ENCODE measurements at places on chromosomes 1 and 21. TPM values are rescaled to one million over a fixed set of nuclear protein-coding genes. Genes with fewer than 3 reads are reported as not detected.

The B3GALT6 gene
- 19.0 TPM for polyA plus RNA-seq

The LAD1 gene
- 28.4 TPM for polyA plus RNA-seq

The TMEM269 gene
- polyA plus RNA-seq, result 1.3 TPM

The WNT9A gene
- polyA plus RNA-seq, result 1.3 TPM

The MTR gene
- polyA plus RNA-seq, result 47.2 TPM

The UAP1 gene
- polyA plus RNA-seq, result 40.2 TPM

The ARMH1 gene
- 7.3 TPM for polyA plus RNA-seq

The SNIP1 gene
- 13.8 TPM for polyA plus RNA-seq

The FAM78B gene
- 1.5 TPM for polyA plus RNA-seq

The NMNAT2 gene
- 4.2 TPM for polyA plus RNA-seq

The ADAM30 gene
- polyA plus RNA-seq, result not detected

The RASSF5 gene
- 5.1 TPM for polyA plus RNA-seq

The CD1E gene
- polyA plus RNA-seq, result not detected

The GBP1 gene
- 18.5 TPM for polyA plus RNA-seq

The THEMIS2 gene
- polyA plus RNA-seq, result 2.3 TPM

The FDPS gene
- 179 TPM for polyA plus RNA-seq

The VAV3 gene
- polyA plus RNA-seq, result 136 TPM

The LIPI gene
- polyA plus RNA-seq, result 0.38 TPM

The MROH9 gene
- not detected for polyA plus RNA-seq

The MPL gene
- polyA plus RNA-seq, result 0.83 TPM

The TCHHL1 gene
- not detected for polyA plus RNA-seq

The FCRL4 gene
- polyA plus RNA-seq, result not detected

The OR2L2 gene
- 0.13 TPM for polyA plus RNA-seq

The LYPD8 gene
- polyA plus RNA-seq, result not detected

The CAMK2N1 gene
- polyA plus RNA-seq, result 69.6 TPM

The KIF1B gene
- 55.5 TPM for polyA plus RNA-seq

The TRIM62 gene
- 7.5 TPM for polyA plus RNA-seq

The GBP7 gene
- not detected for polyA plus RNA-seq
